Mammary microvascular endothelial cell (primary cell): ENCODE measurements at places on chromosomes 12 and 14. TPM values are rescaled to one million over a fixed set of nuclear protein-coding genes. Genes with fewer than 3 reads are reported as not detected.

Gene C12orf60
- total RNA-seq: 0.74 and 1.1 TPM in 2 replicates

Gene TMPRSS12
- not detected in 2 replicates for total RNA-seq

Gene HIP1R
- total RNA-seq: 77.3 and 78.7 TPM in 2 replicates

Gene GTF2H3
- 26.8 and 32.6 TPM in 2 replicates for total RNA-seq

Gene ZC2HC1C
- 0.89 and 1.3 TPM in 2 replicates for total RNA-seq

Gene PLEKHG7
- not detected in 2 replicates for total RNA-seq

Gene FGD6
- total RNA-seq: 7.9 and 8.0 TPM in 2 replicates

Gene EIF2S3B
- total RNA-seq: 0.59 and 0.67 TPM in 2 replicates

Gene RHEBL1
- total RNA-seq: 5.4 and 6.9 TPM in 2 replicates

Gene ASB2
- total RNA-seq: 0.10 TPM in 1 of 2 replicates, not detected in the other

Gene SERPINA10
- total RNA-seq: not detected in 2 replicates

Gene TDRD9
- 0.69 and 1.00 TPM in 2 replicates for total RNA-seq

Gene SLC5A8
- not detected in 2 replicates for total RNA-seq

Gene AGAP2
- 0.07 and 0.25 TPM in 2 replicates for total RNA-seq

Gene SLC25A47
- not detected in 2 replicates for total RNA-seq

Gene MAP4K5
- 89.6 and 98.7 TPM in 2 replicates for total RNA-seq

Gene KCNJ8
- not detected in 2 replicates for total RNA-seq

Gene NTF3
- total RNA-seq: 0.13 TPM in 1 of 2 replicates, not detected in the other

Gene SLC38A4
- 0.07 and 0.10 TPM in 2 replicates for total RNA-seq

Gene MAPKAPK5
- total RNA-seq: 35.7 TPM in 2 replicates
